Nucleus accumbens (tissue), 56 donors: ENCODE measurements at places on chromosomes 16 and 17.

- DNase-seq, result no peak
Measured at GRCh38 chr17:35683591-35683990, 47.8 kb upstream of the RASL10B start.

- DNase-seq, result no peak
Measured at GRCh38 chr17:76732734-76733617, 4.2 kb downstream of the SRSF2 start.

GRCh38 chr17:29124135-29124924 is 55.9 kb downstream of the MYO18A start:
- DNase-seq, result peak; percentile 15

DNA sequence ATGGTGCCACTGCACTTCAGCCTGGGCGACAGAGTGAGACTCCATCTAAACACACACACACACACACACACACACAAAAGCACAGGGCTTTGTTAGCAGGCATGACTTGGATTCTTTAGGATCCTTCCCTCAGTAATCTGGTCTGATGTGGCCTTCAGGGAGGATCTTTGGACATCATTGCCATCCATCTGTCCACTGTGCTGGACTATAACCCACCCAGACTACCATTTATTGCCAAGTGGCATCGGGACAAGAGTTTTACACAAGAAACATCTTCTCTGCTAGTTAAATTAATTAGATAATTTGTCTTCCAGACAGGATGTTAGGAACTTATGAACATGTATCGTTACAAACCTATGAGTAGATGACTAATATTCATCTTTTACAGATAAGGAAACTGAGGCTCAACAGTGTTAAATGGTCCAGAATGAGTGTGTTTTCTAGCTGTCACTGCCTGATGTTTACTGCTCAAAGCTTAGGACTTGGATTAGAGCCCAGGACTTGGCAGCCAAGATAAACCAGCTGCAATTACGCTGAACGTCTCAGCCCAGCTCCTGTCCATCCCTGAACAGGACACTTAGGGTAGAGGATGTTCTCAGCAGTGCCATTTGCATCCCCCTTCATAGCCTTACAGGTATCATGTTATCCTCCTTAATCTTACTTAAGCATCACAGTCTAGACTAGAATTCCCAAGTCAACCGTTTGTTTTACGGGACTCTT is 285.8 kb downstream of the WWOX start:
- DNase-seq, result no peak

- DNase-seq, result no peak
Measured at GRCh38 chr16:2432286-2432685, 3.0 kb downstream of the CCNF start.

GRCh38 chr16:58418601-58419000 is 26.3 kb downstream of the GINS3 start:
- no peak for DNase-seq
